Activated naive CD4-positive, alpha-beta T cell treated with anti-CD3 and anti-CD28 coated beads, Interleukin-2, amount 50 U/mL, for 72 hours (primary cell): ENCODE measurements at places on chromosomes 13 and 19. TPM values are rescaled to one million over a fixed set of nuclear protein-coding genes. Genes with fewer than 3 reads are reported as not detected.

DNA sequence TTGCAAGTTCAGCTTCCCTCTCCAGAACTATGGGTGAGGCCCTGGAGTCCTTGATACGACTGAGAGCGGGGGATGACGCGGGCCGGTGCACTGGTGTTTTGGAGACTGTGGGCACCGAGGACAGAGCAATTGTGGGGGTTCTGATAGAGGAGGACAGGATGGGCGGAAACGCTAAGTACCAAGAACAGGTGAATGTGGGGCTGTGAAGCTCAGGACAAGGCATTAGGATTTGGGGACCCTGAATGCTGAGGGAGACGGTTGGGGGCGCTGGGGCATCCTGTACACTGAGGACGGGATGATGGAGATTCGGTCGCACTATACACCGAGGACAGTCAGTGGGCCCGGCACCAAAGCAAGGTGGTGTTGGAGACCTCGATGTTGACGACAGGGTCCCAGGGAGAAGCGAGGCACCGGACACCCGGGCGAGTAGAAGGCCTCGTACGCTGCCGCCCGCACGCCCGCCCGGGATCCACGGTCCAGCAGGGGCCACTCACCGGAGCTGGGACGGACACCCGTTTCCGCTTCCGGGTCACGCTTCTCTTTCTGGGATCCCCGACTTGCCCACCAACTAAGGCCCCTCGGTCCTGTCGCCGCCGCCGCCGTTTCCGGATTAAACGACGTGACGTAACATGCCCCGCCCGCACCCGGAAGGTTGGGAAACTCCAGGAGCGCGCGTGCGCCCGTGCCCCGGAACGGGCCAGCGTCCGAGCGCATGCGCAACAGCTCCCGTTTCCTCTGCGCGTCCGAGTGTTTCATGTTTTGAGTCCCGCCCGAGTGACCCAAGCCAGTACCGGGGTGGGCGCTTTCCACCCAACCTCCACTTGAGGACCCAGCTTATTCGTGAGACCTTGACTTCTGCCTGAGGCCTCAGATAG is at the start of gene CHMP2A:
Gene CHMP2A, minus strand, starts transcription at position 612 of the 875 bp plus-strand sequence. CDS start 893 bp downstream, outside the sequence.
- DNase-seq = peak; percentile 99

- DNase-seq = no peak
Observed at GRCh38 chr13:44648392-44649103, 72.4 kb upstream of the TSC22D1 start.

The MAST3 gene
- total RNA-seq = 54.6 TPM

- DNase-seq = no peak
Observed at GRCh38 chr19:57473646-57474045, 3.7 kb downstream of the ZNF772 start.

- DNase-seq = no peak
Observed at GRCh38 chr13:112730157-112730671, 40.4 kb downstream of the ATP11A start.

The SIGLEC12 gene
- 1.4 TPM for total RNA-seq

The RASA3 gene
- 44.1 TPM for total RNA-seq

The ZNF615 gene
- 9.9 TPM for total RNA-seq

The KASH5 gene
- 1.7 TPM for total RNA-seq

The CNN1 gene
- total RNA-seq = not detected

The CCDC169 gene
- total RNA-seq = 0.62 TPM

GRCh38 chr13:73633817-73634460 is 500.3 kb downstream of the KLF12 start:
- DNase-seq = no peak

- no peak for DNase-seq
Observed at GRCh38 chr19:51903192-51903591, 1.6 kb downstream of the ZNF649 start.
